Keratinocyte (primary cell): ENCODE measurements at places on chromosomes 16 and 17.

- no peak for DNase-seq
These were observed 40.9 kb downstream of the FBXL20 start for GRCh38 chr17:39360537-39360936.

DNA sequence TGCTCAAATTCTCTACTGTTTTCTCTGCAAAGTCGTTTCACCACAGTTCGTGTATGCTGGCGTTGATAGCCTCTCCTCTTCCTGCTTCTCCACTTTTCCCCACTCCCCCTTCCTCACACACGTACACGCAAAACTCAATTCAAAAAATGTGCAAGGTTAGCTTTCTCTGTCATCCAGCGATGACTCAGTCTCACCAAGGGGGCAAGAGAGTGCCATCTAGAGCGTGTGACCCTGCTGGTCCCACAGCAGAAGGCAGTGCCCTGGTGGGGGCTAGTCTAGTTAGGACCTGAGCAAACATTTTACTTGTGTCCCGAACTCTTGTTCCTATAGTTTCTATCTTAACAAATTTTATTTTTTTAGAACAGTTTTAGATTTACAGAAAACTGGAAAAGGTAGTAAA lies 121.2 kb upstream of the CHMP6 start:
- DNase-seq, result no peak

DNA sequence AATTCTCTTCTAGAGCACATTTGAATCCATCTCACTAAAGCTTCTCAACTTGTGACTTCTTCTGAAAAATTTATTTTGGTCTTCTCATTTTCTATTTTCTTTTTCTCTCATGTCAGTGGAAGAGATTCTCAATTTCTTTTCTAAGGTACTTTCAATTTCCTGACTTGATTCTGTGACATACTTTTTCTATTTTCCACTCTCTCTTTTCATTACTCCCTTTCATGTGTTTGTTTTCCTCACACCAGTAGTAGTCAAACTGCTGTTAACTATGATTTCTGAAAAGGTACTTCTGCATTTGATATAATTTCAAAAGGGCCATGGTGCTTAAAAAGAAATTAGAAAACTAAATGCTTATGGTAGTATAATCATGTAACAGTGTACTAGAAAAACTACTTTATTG lies 41.9 kb downstream of the NFAT5 start:
- no peak for DNase-seq

- DNase-seq, result no peak
These were observed 35.4 kb downstream of the SYCE1L start for GRCh38 chr16:77234611-77235010.

GRCh38 chr16:29849505-29849904 lies 13.5 kb downstream of the CDIPT start:
- DNase-seq, result no peak

DNA sequence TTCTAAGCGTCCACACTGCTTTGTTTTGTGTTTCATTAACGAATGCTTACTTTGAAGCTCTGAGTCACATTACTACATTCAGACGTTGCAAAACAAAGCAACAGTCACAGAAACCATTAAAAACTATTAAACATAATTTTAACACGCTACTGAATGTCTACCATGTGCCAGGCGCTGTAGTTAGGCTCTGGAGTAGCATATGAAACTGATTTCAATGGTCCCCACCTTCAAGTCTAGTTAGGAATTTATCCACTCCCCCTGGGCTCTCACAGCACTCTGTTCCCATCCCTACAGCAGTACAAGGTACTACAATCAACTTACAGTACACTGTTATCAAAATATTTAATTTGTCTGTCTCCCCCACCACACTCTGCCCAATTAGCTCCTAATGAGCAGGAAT lies 631 bp downstream of the UTP6 start:
- no peak for DNase-seq

DNA sequence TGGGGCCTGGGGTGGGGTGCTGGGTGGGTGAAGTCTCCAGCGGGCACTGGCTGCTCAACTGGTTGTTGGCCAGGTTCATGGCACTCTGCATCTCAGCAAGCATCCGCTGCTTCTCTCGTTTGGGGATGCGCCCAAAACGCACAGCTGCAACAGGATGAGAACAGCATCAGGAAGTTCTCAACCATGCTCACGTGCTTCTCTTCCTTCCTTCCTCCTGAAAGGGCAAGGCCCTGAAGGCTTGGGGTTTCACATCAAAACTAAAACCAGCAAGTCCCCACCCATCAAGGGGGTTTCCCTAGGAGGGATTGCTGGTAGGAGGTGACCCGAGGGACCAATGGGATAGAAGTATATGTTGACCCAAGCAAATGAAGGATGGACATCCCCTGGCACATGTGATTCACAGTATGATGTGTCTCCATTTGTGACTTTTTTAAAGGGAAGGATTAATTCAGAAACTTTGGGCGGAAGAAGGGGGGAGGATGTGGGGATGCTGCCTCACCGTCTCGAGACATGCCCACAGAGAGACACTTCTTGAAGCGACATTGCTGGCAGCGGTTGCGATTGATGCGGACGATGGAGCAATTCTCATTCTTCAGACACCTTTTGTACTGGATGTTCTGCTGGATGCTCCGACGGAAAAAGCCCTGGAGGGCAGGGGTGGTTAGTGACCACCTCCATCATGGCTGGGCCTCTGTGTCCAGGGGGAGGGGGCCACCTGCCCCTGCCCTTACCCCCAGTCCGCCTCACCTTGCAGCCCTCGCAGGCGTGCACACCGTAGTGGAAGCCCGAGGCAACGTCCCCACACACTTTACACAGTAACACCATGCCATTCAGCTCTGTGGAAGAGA lies 4.2 kb downstream of the NR1D1 start:
- DNase-seq, result no peak

- no peak for DNase-seq
These were observed 98.6 kb upstream of the IRX3 start for GRCh38 chr16:54385141-54385540.

- DNase-seq, result no peak
These were observed 76.0 kb downstream of the ABCC1 start for GRCh38 chr16:16025214-16025968.

GRCh38 chr16:58506241-58507194 lies 6.6 kb downstream of the NDRG4 start:
- no peak for DNase-seq

- DNase-seq, result no peak
These were observed 4.2 kb upstream of the ATXN7L3 start for GRCh38 chr17:44203731-44204440.

- no peak for DNase-seq
These were observed 941 bp upstream of the MRPS34 start for GRCh38 chr16:1773703-1774447.

- no peak for DNase-seq
These were observed 3.4 kb upstream of the MMD start for GRCh38 chr17:55424893-55425540.

DNA sequence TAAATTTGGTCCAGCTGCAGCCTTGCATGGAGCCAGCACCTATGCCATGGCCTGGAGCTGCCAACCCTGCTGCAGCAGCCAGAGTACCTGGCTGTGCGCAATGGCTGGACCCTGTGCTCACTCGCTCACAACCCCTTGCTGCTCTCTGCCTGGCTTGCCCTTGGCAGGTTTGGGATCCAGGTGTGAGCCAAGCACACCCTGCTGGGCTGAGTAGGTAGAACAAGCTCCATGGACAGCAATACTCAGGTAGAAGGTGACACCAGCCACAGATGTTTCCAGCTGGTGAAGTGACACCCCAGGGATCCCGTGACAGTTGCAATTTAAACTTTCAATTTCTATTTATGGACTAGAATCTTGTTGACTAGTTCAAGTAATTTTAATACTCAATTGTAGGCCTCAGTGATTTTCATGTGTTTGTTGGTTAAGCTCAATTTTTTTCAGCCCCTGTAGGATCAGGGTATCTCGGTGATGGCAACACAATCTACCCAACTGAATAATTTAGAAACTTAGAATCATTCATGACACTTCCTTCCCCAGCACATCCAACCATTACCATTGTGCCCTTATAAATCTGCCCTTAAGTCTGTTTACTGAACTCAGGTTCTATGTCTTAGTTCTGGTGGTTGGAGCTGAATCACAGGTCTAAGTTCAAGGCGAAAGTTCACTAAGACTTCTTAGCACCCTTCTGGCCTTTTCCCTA lies 480.0 kb downstream of the PMP22 start:
- DNase-seq, result no peak

- no peak for DNase-seq
These were observed 987 bp downstream of the SLC16A5 start for GRCh38 chr17:75088465-75089417.

DNA sequence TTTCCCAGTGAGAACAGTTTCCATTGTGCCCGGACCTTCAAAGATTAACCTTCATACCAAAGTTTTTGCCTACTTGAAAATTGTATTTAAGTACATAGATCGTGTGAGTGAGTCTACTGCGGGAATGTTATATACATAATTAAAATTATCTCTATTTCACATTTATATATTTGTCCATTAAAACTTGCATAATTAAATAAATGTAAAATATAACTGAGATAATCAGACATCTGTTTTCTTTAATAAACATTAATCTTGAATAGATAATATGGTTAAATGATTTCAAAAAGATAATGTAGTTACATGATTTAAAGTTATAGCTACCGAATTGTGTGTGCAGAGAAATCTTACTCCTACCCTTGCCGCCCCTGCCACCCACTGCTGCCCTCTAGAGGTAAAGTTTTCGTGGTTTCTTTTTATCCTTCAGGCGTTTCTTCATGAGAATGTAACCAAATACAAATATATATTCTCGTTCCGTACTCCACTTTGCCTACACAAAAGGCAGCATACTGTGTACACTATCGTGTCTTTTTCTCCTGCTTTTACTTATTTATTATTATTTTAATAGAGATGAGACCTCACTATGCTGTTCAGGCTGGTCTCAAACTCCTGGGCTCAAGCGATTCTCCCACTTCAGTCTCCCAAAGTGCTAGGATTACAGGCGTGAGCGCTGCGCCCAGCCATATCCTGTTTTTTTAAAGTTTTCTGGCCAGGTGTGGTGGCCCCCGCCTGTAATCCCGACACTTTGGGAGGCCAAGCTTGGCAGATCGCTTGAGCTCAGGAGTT lies 35.6 kb downstream of the RPA1 start:
- no peak for DNase-seq

DNA sequence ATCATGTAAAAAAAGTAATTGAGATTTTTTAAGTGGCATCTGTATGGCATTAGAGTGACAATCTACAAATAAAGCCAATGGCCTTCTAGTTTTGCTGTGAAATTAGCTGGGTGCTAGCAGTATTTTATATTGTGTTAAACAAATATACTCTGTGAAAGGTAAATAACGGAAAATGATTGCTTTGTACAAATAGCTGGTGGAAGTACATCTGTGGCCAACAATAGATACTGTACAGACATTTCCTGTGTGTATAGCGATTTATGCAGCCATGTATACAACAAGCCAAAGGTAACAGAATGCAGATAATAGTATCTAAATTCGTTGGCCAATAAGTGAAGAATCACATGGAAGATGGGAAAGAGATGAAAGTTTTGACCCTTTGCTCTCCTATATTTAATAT lies 26.6 kb downstream of the IQCK start:
- DNase-seq, result no peak

DNA sequence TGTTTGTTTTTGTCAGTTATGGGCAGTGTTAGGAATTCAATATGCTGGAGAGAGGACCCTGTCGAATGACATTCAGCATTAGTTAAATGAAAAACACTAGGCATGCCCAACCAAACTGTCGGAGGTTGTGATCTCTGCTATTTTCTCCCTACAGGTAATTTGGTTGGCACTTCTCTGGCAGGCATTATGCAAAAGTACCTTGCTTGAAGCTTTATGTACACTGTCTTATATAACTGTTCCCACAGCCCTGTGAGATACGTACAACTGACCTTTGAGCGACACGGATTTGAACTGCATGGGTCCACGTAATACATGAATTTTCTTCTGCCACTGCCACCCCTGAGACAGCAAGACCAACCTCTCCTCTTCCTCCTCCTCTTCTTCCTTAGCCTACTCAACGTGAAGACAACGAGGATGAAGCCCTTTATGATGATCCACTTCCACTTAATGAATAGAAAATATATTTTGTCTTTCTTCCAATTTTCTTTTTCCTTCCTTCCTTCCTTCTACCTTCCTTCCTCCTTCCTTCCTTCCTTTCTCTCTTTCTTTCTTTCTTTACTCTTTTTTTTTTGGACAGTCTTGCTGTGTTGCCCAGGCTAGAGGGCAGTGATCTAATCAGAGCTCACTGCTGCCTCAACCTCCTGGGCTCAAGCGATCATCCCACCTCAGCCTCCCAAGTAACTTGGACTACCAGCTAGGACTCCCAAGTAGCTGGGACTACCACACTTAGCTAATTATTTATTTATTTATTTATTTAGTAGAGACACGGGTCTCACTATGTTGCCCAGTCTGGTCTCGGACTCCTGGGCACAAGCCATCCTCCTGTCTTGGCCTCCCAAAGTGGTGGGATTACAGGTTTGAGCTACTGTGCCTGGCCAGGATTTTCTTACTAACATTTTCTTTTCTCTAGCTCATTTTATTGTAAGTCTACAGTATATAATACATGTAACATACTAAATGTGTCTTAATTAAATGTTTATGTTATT lies 77.3 kb downstream of the WIPI1 start:
- no peak for DNase-seq

GRCh38 chr17:27760069-27760885 lies 40.1 kb downstream of the NOS2 start:
- DNase-seq, result no peak

- DNase-seq, result no peak
These were observed 7.2 kb upstream of the PDK2 start for GRCh38 chr17:50087912-50088405.

GRCh38 chr17:46791531-46791930 lies 27.0 kb downstream of the WNT3 start:
- DNase-seq, result no peak

- DNase-seq, result no peak
These were observed 73.2 kb upstream of the MRTFB start for GRCh38 chr16:13997933-13998332.

GRCh38 chr16:27193300-27193990 lies 9.9 kb upstream of the KDM8 start:
- no peak for DNase-seq

DNA sequence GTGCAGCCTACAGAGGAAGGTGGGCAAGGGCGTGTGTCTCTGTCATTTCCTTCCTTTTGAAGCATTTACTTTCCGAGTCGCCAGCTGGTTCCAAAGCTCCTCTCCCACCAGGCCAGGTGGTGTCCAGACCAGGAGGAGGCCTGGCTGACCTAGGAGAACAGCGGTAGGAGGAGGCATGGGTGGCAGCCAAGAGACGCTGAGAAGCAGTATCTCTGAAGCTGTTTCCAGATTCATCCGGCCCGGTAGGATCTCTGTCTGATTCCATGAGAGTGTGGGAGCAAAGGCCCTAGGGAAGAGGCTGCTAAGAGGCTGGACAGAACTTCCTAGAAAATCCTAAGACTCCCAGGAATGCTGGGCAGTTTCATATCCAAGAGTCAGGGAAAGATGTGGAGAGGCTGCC lies 20.3 kb downstream of the MEOX1 start:
- no peak for DNase-seq

GRCh38 chr16:23318639-23319038 lies 16.5 kb downstream of the SCNN1B start:
- no peak for DNase-seq

DNA sequence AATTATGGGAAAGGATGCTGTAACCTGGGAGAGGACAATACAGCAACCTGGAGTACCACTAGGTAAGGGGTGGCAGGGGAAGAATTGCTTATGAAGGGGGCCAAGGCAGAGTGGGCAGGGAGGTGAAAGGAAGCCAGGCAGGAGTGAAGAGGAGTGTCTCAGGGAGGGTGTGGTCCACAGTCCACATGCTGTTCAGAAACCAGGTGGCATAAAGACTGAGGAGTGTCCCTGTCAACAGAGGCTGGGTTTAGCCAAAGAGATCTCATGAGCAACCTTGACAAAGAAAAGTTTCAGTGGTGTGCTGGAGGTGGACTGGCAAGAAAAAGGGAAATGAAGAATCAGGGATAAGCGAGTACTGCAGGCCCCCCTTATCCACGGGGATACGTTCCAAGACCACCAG lies 88.4 kb downstream of the SPACA3 start:
- no peak for DNase-seq
